ENCODE measurements at places on chromosomes 12 and 14.

DNA sequence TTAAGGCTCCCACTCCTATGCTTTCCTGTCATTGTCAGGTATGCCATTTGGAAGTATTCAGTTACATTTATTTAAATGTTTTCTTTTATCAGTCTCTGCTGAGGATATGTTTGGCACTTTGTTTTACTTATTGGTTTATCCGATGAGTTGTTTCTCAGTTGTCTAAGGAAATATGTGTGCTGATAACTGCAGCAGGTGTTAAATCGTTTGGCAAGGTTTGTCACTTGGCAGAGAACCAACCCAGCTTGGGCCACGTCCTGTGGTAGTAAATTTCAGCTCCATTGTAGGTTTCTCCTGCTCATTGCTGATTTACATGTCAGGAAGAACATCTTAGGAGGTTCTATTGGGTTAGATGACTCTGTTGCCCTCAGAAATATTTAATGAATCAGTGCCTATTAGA, 22.0 kb upstream of the MGST1 start:
- H3K27me3 ChIP-seq: no peaks in the 10 kb centered on the region
- H3K27ac ChIP-seq: no peak overlapping the region
- H3K4me3 ChIP-seq: no peak overlapping the region
- DNase-seq: no peak
- no peaks in the 10 kb centered on the region for H3K4me1 ChIP-seq

DNA sequence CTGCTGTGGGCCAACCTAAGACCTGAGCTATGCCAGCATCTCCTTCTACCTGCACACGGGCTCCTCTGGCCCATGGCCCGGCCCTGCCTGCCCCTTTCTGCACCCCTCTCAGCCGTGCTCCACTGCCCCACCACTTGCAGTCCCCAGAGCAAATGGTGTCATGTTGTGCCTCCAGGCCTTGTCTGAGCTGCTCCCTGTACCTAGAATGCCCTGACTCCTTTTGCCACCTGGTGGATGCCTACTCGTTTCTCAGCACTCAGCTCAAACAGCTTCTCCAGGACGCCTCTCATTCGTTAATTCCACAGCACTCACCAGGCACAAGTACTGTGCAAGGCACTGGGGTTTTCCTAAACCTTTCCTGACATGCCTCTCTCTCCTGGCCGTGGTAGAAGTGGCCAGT, 63.2 kb upstream of the PNMA1 start:
- H3K4me3 ChIP-seq: no peak overlapping the region
- no peaks in the 10 kb centered on the region for H3K27me3 ChIP-seq
- peaks cover 17% of the 10 kb centered on the region for H3K36me3 ChIP-seq
- DNase-seq: no peak
- H3K27ac ChIP-seq: peak overlapping the region; percentile 11

GRCh38 chr12:130677957-130678558, 38.0 kb downstream of the RIMBP2 start:
- H3K36me3 ChIP-seq: no peaks in the 10 kb centered on the region
- no peak for DNase-seq
- no peak overlapping the region for H3K4me3 ChIP-seq
- no peak overlapping the region for H3K27ac ChIP-seq
- H3K4me1 ChIP-seq: no peaks in the 10 kb centered on the region

DNA sequence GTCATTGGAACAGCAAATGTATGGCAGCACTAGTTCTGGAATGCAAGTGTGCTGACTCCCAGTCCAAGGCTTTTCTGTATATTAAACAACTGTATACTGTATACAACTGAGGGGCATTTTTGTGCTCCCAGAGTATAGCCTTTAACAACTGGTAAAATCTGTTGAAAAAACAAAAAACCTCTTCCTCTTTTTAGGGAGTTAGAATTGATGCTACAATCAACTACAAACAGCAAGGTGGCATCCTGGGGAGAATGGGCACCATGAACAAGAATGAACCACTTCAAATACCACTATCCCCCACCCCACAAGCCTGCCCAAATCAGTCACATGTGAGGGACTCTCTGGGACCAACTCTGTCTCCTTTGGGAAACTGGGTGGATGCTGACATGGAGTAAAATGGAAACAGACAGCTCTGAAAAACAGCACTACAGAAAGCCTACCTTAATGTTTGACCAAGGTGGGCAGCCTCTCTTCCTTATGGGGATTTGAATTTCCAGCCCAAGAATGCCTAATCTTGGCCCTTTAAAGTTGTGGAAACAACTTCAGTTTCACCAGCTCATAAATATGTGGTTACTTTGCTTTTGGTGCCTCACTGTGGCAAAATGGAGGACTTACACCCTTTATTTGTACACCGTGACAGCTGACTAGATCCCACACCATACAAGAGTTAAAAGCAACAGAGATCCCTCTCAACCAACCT, 7.5 kb downstream of the VTI1B start:
- DNase-seq: no peak
- no peaks in the 10 kb centered on the region for H3K27me3 ChIP-seq
- H3K4me1 ChIP-seq: peaks cover 27% of the 10 kb centered on the region
- peak overlapping the region; percentile 43 for H3K27ac ChIP-seq
- peaks cover 19% of the 10 kb centered on the region for H3K36me3 ChIP-seq
- no peak overlapping the region for H3K4me3 ChIP-seq

GRCh38 chr12:38149395-38150073, 167.0 kb upstream of the ALG10B start:
- no peaks in the 10 kb centered on the region for H3K27me3 ChIP-seq
- no peaks in the 10 kb centered on the region for H3K4me1 ChIP-seq
- H3K4me3 ChIP-seq: no peak overlapping the region
- no peak overlapping the region for H3K27ac ChIP-seq

GRCh38 chr14:41146391-41146790, 460.3 kb upstream of the LRFN5 start:
- H3K4me1 ChIP-seq: no peaks in the 10 kb centered on the region
- no peaks in the 10 kb centered on the region for H3K27me3 ChIP-seq
- H3K4me3 ChIP-seq: no peak overlapping the region
- DNase-seq: no peak
- H3K27ac ChIP-seq: no peak overlapping the region
- no peaks in the 10 kb centered on the region for H3K36me3 ChIP-seq

DNA sequence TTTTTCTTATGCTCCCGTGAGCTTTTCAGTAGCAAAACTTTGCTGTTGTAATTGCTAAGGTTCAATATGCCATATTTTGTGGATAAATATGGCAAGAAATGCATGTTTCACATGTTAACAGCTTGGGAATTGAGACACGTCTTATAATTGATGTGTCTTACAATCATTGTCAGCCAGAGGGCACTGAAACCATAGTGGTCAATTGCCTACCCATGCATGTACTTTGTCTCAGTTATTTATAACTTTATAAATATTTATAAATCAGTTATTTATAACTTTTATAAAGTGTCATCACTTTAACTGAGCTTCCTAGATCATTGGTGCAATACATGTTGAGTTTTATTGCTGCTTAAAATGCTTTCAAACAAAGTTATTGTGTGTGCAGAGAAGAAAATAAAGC, 82.0 kb downstream of the CATSPERB start:
- no peak overlapping the region for H3K4me3 ChIP-seq
- H3K36me3 ChIP-seq: peaks cover 5% of the 10 kb centered on the region
- H3K4me1 ChIP-seq: no peaks in the 10 kb centered on the region
- H3K27me3 ChIP-seq: no peaks in the 10 kb centered on the region
- no peak overlapping the region for H3K27ac ChIP-seq
- DNase-seq: no peak

GRCh38 chr12:14663002-14663401, 33.4 kb downstream of the GUCY2C start:
- peaks cover 7% of the 10 kb centered on the region for H3K27me3 ChIP-seq
- DNase-seq: no peak
- H3K27ac ChIP-seq: no peak overlapping the region
- no peaks in the 10 kb centered on the region for H3K36me3 ChIP-seq
- peaks cover 11% of the 10 kb centered on the region for H3K4me1 ChIP-seq

DNA sequence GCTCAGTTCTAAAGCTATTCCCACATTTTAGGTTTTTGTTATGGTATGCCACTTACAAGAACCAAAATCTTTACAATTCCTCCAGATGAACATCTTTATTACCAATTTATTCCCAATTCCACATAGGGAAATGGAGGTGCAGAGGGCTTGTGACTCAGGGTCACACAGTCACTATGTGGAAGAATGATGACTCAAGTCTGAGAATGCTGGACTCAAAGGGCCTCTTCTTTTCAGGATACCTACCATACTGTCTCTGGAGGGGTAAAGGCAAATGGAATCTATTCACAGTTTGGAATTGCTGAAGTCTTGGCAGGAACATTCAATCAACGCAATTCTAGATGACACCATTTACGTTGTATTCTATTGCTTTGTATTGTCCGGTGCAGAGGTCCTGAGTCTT, 48.2 kb upstream of the MANSC4 start:
- H3K27ac ChIP-seq: no peak overlapping the region
- peaks cover 33% of the 10 kb centered on the region for H3K27me3 ChIP-seq
- H3K36me3 ChIP-seq: no peaks in the 10 kb centered on the region

- no peak overlapping the region for H3K4me3 ChIP-seq
- no peaks in the 10 kb centered on the region for H3K4me1 ChIP-seq
- H3K27ac ChIP-seq: no peak overlapping the region
- no peaks in the 10 kb centered on the region for H3K36me3 ChIP-seq
- peaks cover 14% of the 10 kb centered on the region for H3K27me3 ChIP-seq
- no peak for DNase-seq
Observed at GRCh38 chr12:124727922-124728321, 135.7 kb downstream of the SCARB1 start.

DNA sequence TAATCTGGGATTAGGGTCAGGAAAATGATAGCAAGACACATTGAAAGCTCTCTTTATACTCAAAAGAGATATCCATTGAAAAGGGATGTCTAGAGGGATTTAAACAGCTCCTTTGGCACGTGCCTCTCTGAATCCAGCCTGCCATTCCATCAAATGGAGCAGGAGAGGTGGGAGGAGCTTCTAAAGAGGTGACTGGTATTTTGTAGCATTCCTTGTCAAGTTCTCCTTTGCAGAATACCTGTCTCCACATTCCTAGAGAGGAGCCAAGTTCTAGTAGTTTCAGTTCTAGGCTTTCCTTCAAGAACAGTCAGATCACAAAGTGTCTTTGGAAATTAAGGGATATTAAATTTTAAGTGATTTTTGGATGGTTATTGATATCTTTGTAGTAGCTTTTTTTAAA, 25.4 kb upstream of the PLEKHD1 start:
- no peaks in the 10 kb centered on the region for H3K27me3 ChIP-seq
- H3K36me3 ChIP-seq: peaks cover 32% of the 10 kb centered on the region
- H3K4me1 ChIP-seq: no peaks in the 10 kb centered on the region
- DNase-seq: no peak
- H3K4me3 ChIP-seq: no peak overlapping the region
- no peak overlapping the region for H3K27ac ChIP-seq

DNA sequence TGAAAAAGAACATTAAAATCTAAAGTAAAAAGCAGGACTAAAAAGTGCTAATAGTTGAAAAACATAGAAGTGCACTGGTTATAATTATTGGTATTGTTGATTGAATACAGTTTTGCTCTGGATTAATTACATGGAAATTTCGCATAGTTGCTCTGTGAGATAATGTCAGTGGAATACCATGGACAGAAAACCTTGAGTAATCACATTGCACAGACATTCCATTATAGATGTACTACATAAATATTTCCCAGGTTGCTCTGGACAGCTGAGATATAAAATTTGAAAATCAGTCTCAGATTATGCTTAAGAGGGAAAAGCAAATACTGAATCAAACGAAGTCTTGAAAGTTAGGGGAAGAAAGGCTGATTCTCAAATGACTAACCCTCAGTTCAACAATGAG, 439.3 kb upstream of the FLRT2 start:
- no peaks in the 10 kb centered on the region for H3K4me1 ChIP-seq
- no peak overlapping the region for H3K4me3 ChIP-seq
- no peaks in the 10 kb centered on the region for H3K27me3 ChIP-seq
- H3K27ac ChIP-seq: no peak overlapping the region

GRCh38 chr12:94811611-94812010, 161.3 kb upstream of the TMCC3 start:
- no peak for DNase-seq
- no peaks in the 10 kb centered on the region for H3K36me3 ChIP-seq
- H3K27me3 ChIP-seq: no peaks in the 10 kb centered on the region
- no peaks in the 10 kb centered on the region for H3K4me1 ChIP-seq
- H3K4me3 ChIP-seq: no peak overlapping the region

GRCh38 chr14:36129181-36129580, 47.3 kb downstream of the PTCSC3 start:
- H3K4me1 ChIP-seq: no peaks in the 10 kb centered on the region
- H3K36me3 ChIP-seq: no peaks in the 10 kb centered on the region
- H3K27me3 ChIP-seq: peaks cover 2% of the 10 kb centered on the region
- no peak overlapping the region for H3K27ac ChIP-seq
- DNase-seq: no peak
- no peak overlapping the region for H3K4me3 ChIP-seq

DNA sequence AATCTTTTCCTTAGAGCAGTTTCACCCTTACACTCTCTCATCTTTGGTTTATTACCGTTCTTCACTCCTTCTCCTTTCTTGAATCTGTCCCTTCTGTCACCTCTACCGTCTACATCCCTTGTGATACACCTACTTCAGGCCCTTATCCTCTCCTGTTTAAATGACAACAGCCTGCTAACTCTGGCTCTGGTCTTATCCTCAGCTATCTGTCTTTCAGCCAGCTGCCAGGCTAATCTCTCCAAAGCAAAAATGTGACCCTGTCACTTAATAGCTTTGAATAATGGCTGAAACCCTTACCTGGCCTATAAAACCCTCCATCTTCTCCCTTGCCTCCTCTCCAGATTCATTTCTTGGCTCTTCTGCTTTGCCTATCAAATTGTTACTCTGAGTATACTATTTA, 32.3 kb downstream of the BEST3 start:
- H3K4me3 ChIP-seq: no peak overlapping the region
- DNase-seq: no peak
- no peaks in the 10 kb centered on the region for H3K36me3 ChIP-seq
- no peaks in the 10 kb centered on the region for H3K4me1 ChIP-seq
